ENCODE measurements at places on chromosomes 5 and 9. TPM values are rescaled to one million over a fixed set of nuclear protein-coding genes. Genes with fewer than 3 reads are reported as not detected.

GRCh38 chr5:31995006-31995405 lies 179.1 kb downstream of the GOLPH3 start:
- DNase-seq, result no peak

DNA sequence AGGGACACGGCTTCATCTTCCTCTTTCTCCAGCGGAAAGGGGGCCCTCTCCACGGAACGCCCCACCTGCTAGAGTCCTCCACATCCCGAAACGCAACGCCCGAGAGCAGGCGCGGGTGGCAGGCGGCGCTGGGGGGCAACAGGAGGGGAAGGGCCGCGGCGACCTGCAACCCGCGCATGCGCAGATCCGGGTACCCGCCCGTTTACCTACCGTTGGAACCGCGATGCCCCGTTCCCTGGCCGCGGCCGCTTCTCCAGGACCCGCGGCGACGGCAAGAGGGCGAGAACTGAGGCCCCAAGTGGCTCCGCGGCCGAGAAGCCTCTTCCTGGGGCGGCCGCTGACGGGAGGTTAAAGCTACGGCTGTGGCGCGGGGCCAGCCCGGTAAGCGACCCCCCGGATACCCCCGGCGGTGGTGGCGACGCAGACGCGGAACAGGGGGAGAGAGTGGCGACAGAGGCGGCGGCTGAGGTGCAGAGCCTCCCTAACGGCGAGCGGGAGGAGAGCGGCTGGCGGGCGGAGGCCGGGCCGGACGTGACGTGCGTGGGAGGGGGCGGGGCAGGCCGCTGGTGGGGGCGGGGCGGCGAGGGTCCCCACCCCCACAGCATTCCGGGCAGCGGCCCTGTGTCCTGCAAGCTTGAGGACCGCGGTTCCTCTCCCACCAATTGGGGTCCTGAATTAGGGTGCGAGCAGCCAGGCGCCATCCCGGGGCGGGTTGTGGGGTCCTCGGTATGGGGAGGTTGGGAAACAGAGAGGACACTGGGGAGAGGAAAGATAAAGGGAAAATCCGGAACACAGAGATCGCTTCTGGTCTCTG lies at the start of gene FAM13B:
FAM13B (minus strand) TSS at position 508 of the 814 bp plus-strand sequence. CDS start 13,968 bp downstream, outside the sequence.
- peak; percentile 75 for DNase-seq

- no peak for DNase-seq
Measured at GRCh38 chr5:9118852-9119251, 427.0 kb downstream of the SEMA5A start.

GRCh38 chr5:61507232-61507631 lies 175.2 kb downstream of the ZSWIM6 start:
- no peak for DNase-seq

GRCh38 chr9:94533155-94533554 lies 21.7 kb upstream of the PCAT7 start:
- no peak for DNase-seq

IGIP gene
- 1.5 TPM for total RNA-seq

RIOK2 gene
- 51.4 TPM for total RNA-seq

SLC36A3 gene
- total RNA-seq, result not detected

Data from activated T-cell treated with anti-CD3 and anti-CD28 coated beads, Interleukin-2, amount 50 U/mL, for 4 hours (primary cell).